ENCODE measurements at places on chromosomes 6 and 20.
A peak's percentile ranks its signal among the peaks of the same experiment; 100 is the strongest.

- peak; percentile 79 for DNase-seq
These were observed 5.1 kb upstream of the ADAM33 start for GRCh38 chr20:3686867-3687321.

- DNase-seq: peak; percentile 48
These were observed 4.1 kb downstream of the SH3BGRL2 start for GRCh38 chr6:79635232-79635543.

- peak; percentile 91 for DNase-seq
These were observed 85.4 kb downstream of the SOX4 start for GRCh38 chr6:21678990-21679389.

- peak; percentile 78 for DNase-seq
These were observed 383.3 kb upstream of the CITED2 start for GRCh38 chr6:139757784-139758183.

DNA sequence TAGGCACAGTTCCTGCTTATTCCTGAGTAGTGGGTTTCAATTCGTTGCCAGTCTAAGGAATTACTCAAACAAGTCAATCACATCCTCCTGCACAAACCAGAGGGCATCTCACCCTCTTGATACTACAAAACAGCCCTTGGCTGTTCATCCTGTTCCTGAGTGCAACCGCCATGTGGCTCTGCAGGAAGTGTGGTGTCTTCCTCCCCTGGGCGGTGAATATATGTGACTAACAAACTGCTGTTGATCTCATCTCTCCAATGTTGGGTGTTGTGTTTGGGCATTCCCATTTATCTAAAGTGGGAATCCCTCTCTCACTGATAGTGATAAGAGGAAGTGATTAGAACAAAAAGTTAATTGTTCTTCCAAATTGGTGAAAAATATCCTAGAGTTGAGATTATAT is 163.0 kb downstream of the TBX18 start:
- no peak for DNase-seq

GRCh38 chr6:93419304-93420162 is at the start of gene EPHA7:
TSS of gene EPHA7 (minus strand) at chr6:93419559. CDS start at chr6:93419341, 218 bp downstream.
- peak; percentile 89 for DNase-seq

- DNase-seq: no peak
These were observed 4.1 kb upstream of the FAM135A start for GRCh38 chr6:70409216-70409615.

- DNase-seq: no peak
These were observed 132.8 kb downstream of the DOK5 start for GRCh38 chr20:54608039-54608745.
